ENCODE measurements at places on chromosomes 3 and 15.

DNA sequence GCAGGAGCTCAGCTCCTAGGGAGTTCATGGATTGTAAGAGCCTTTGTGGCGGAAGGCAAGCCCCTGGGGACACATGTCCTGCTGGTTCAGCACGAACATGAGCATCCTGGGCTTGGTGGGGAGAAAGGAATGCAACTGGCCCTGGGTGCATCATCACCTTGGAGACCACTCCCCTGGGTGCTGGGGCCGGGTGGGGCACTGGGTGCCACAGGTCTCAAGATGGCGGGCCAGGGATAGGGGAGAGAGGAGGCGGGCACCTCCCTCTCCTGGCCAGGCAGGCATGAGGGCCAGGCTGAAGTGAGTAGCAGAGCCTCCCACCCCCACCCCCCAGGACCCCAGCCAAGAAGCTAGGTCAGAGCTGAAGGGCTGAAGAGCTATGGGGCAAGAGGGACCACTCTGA lies 768 bp downstream of the PCBP4 start:
- DNase-seq: no peak

- no peak for DNase-seq
Observed at GRCh38 chr3:54222316-54222715, 100.0 kb downstream of the CACNA2D3 start.

- DNase-seq: no peak
Observed at GRCh38 chr3:176623468-176624150, 573.7 kb downstream of the TBL1XR1 start.

GRCh38 chr15:100628746-100629145 lies 26.4 kb downstream of the ASB7 start:
- no peak for DNase-seq

- no peak for DNase-seq
Observed at GRCh38 chr3:165895919-165896318, 58.7 kb upstream of the BCHE start.

DNA sequence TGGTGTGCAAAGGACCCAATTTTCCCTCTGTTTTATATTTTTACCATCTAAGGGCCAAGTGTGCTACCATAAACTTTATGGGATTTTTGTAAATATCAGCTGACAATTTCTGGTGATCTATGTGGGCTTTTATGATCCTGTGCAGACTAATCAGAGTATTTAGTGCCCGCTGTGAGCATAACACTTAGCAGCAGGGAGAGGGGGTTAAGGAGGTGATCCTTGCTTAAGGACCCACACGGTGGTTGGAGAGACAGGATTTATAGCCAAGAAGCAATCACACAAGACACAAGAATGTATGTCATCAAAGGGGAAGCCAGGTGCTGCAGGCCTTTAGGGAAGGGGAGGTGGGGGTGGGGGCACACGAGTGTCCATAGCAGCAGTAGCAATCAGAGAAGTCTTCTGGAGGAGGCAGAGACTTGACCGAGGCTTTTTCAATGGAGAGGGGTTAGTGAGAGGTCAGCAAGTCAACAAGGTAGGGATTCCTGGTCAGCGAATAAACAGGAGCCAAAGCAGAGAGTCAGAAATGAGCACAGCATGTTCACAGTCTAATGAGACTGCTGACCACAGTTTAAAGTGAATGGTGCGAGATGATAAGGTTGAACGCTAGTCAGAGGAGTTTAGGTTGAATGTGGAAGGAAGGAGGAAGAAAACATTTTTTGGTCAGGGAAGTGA lies 4.5 kb upstream of the CACNA1D start:
- DNase-seq: no peak

GRCh38 chr3:194431554-194431953 lies 32.5 kb upstream of the GP5 start:
- no peak for DNase-seq

DNA sequence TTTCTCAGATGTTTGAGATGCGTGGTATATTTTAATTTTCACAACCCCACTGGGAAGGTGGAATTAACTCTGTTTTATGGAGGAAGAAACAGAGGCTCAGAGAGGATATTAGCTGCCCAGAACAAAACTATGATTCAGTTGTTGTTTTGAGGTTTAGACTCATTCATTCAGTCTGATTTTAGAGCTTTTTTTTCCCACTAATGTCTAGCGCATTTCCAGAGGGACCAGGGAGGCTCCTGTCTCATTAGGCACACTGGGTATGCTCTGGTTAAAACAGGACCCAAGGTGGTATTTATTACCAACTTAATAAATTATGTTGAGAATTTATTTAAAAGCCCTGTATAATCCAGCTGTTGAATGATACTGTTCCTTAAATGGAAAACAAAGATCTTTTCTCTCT lies 272.0 kb upstream of the RGMA start:
- no peak for DNase-seq

- DNase-seq: no peak
Observed at GRCh38 chr3:177379045-177379444, 181.8 kb upstream of the TBL1XR1 start.

DNA sequence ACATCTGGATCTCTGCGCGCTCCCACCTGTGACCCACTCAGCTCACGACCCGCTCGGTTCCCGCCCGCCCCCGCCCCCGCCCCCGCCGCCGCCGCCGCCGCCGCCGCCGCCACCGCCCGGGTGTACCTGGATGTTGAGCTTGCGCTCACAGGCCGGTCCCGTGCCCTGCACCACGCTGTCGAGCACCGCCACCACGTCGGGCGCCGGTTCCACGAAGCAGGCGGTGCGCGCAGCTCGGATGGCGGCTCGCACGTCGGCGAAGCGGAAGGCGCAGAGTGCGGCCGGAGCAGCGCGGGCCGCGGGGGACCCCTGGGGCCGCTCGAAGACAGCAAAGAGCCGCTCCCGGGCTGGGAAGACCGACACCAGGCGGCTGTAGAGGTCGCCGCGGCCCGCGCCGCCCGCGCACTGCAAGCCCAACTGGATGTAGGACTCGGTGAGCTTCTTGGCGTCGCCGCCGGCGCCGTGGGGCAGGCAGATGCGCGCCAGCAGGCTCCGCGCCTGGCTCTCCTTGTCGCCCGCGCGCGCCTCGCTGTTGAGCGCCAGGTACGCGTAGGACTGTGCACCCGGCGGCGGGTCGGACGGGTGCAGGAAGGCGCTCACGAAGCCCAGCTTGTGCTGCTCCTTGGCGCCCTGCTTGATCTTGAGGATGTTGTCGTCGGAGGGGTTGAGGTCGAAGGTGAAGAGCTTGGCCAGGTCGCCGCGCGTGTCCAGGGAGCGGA lies 1.1 kb downstream of the PLXND1 start:
- DNase-seq: peak; percentile 61

- peak; percentile 71 for DNase-seq
Observed at GRCh38 chr15:57146506-57147201, 228.2 kb downstream of the TCF12 start.

DNA sequence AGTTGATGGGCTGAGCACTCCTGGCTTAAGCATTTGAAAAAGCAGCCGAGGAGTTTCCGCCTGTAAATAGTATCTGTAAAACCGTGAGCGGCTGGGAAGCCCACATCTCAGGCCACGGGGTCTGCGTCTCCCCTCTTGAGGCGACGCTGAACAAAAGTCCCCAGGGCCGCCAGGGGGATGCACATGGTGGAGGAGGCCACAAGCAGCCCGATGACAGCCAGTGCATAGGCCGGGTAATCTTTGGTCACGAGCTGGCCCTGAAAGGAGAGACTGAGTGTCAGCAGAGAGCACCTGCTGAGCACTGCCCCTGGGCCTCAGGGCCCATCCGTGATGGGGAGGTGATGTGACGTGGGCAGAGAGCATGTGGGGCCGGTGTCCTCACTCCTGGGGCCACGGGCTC lies 37.5 kb downstream of the SLC6A20 start:
- DNase-seq: no peak

GRCh38 chr3:163817015-163817414 lies 1261.3 kb downstream of the SI start:
- DNase-seq: no peak

DNA sequence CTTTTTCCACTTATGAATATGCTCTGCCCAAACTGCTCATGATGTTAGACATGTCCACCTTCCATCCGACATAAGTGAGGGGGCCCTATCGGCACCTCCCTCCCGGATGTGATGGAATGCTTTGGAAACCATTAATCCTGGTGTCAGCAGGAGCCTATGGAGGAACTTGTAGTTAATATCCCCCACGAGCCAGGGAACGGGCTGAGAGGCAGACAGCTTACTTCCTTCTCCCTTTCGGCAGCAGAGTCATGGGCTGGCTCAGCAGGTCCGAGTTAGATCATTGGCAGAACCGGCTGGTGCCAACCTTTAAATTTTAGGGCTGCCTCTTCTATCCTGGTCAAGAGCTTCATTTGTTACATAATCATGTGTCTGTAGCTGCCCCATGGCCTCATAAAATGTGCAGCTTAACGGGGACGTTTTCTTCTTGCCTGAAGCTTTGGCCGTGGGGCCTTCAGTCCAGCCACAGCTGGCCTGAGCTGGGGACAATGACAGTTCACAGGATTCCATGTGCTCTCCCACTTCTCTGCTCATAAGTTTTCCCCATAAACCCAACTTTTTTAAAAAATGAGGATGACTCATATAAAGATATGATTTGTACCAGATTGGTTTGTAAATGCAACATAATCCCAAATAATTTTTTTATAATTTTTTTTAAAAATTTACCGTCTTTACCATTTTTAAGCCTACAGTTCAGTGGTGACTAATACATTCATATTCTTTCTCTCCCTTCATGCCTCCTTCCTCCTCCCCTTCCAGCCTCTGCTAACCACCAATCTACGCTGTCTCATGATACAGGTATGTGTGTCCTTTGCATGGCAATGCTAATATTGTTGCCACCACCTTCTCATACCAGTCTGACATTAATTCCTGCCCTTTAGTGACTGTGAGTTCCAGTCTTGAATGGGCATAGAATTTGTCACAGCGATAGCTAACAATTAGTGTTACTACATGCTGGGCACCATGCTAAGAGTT lies 62.2 kb upstream of the RGMA start:
- DNase-seq: peak; percentile 46

GRCh38 chr15:25738171-25738965 lies 124.8 kb downstream of the ATP10A start:
- peak; percentile 62 for DNase-seq

GRCh38 chr15:25684521-25685431 lies 178.4 kb downstream of the ATP10A start:
- peak; percentile 22 for DNase-seq

- no peak for DNase-seq
Observed at GRCh38 chr3:185824051-185825005, 514 bp downstream of the IGF2BP2 start.

GRCh38 chr3:131892331-131892730 lies 142.5 kb downstream of the CPNE4 start:
- DNase-seq: no peak

DNA sequence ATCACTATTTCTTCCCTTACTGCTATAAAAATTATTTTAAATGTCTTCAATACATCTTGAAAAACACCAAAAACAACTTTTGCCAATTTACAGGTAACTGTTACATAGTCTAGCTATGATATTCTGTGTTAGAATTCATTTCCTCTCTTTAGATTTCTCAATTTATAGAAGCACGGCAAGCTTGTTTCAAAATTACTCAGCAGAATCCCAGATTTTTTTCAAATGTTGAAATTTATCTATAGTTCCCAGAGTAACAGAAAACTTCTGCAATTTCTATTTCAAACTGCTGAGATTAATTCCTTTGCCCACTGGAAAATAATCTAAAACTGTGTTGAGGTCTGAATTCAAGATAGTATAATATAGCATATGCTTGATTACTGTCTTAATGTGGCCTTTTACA lies 41.2 kb downstream of the CCPG1 start:
- peak; percentile 53 for DNase-seq

DNA sequence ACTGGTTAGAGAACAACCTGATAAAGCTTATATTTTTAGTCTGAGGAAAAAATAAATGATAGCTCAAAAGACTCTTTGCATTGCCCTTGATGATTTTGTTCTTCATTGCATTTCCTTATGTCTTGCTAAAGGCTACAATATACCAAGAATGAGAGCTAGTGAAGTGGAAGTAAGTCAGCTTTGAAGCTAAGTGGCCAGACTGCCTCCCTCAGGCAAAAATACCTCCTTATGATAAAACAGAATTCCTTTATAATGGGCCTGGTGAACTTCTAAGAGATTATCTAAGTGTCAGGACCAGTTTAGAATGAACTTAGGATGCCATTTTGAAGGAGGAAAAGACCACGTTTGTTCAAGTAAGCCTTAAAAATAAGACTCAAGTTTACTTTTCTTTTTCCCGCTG lies 678.4 kb downstream of the ROBO2 start:
- DNase-seq: no peak

- DNase-seq: no peak
Observed at GRCh38 chr15:68400066-68400456, 31.9 kb downstream of the ITGA11 start.

- no peak for DNase-seq
Observed at GRCh38 chr15:40054605-40054854, 15.5 kb upstream of the SRP14 start.

DNA sequence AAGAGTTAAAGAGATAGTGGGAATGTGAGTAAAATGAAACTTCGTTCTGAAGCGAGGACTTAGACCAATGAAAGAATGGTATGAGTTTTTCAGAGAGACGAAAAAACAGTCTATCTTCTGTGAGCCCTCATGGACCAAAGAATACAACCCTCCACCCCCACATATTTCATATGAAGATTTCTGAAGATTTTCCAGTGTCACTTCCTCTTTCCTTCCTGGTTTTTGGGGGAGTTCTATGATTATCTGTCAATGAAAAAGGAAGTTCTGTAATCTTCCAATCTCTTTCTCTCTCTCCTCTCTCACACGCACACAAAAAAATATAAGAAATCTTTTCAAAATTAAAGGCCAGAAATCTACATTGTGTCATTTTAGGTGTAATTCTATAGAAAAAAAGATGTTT lies 27.7 kb downstream of the CMSS1 start:
- peak; percentile 53 for DNase-seq

DNA sequence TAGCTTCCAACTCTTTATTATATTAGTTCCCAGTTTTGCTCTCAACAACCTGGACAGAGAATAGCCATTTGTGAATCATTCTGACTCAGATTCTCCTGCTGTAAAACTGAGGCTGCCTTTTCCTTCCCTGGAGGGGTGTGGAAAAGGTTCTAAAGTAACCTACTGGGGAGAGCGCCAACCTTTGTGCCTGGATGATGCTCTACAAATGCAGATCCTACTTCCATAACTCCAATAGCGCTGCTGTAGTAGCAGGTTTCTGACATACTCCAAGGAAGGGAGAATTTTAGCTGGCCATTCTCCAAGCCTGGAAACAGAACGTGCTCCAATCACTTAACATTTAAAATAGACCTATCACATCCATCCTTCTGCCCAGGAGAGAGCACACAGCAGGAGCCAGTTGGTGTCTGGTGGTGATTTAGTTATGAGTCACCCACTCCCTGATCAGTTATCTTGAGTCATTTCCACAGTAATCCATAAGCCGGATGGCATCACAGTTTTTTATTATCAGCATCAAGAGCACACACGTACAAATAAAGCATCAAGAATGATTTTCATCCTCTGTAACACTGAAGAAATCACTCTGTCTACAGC lies 38.3 kb downstream of the MYH15 start:
- no peak for DNase-seq

DNA sequence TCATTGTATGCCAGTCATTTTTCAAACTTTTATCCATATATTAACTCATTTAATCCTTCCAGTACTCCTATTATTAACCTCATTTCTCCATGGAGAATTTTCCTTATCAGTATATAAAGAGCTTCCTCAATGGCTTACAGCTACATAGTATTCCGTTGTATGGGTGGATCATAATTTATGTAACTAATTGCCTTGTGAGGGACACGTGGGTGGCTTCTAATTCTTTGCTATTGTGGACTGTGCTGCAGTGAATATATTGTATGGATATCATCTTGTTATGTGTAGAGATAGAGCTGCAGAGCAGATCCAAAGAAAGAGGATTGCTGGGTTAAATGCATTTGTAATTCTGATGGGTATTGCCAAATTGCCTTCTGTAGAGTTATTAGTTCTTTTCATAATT lies 25.2 kb downstream of the PML start:
- no peak for DNase-seq

- DNase-seq: no peak
Observed at GRCh38 chr3:81989758-81990157, 228.3 kb upstream of the GBE1 start.
